OCI-LY7 (cell line): ENCODE measurements at places on chromosomes 5 and 9. TPM values are rescaled to one million over a fixed set of nuclear protein-coding genes. Genes with fewer than 3 reads are reported as not detected.

Gene FSTL4
- total RNA-seq, result not detected in 2 replicates

DNA sequence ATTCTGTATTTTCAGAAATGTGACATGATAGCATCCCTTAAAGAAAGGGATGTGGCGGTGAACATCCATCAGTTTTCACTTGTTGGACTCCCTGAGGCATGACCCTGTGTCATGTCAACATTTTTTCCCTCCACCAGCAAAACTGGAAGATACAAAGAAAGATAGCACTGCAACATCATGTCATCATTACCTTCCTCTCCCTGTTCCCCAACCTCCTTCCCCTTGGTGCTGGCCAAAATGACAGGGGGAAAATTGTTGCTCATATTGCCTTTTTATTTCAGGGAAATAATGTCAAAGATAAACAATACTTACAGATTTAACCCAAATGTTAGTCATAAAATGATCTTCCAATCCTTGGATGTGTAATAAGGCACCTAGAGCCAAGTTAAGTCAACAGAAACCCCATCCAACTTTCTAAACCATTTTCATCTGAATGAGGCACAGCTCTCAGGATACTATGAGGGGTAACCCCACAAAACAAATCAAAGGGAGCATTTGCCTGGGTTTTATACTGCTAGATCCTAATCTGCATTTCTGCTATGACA is 644.3 kb downstream of the ACTL7B start:
- no peak for DNase-seq

GRCh38 chr9:129776938-129777768 is 24.3 kb upstream of the PTGES start:
- no peak for DNase-seq

- DNase-seq, result no peak
Measured at GRCh38 chr5:133612249-133612860, at the start of gene FSTL4. FSTL4 (minus strand) TSS chr5:133612541.

- DNase-seq, result peak; percentile 47
Measured at GRCh38 chr9:125119643-125120286, 23.6 kb downstream of the SCAI start.

GRCh38 chr5:150665044-150665443 is 4.0 kb downstream of the MYOZ3 start:
- no peak for DNase-seq

Gene C9orf50
- total RNA-seq, result not detected in 2 replicates

Gene FGF10
- total RNA-seq, result not detected in 2 replicates
